NCI-H446 treated with DMSO at 0.1 percent for 48 hours (cell line): ENCODE measurements at places on chromosomes 5 and 9.

- DNase-seq, result no peak
Measured at GRCh38 chr5:12102151-12102550, 197.9 kb upstream of the CTNND2 start.

GRCh38 chr5:156764176-156764971 lies 85.7 kb upstream of the PPP1R2B start:
- no peak for DNase-seq

DNA sequence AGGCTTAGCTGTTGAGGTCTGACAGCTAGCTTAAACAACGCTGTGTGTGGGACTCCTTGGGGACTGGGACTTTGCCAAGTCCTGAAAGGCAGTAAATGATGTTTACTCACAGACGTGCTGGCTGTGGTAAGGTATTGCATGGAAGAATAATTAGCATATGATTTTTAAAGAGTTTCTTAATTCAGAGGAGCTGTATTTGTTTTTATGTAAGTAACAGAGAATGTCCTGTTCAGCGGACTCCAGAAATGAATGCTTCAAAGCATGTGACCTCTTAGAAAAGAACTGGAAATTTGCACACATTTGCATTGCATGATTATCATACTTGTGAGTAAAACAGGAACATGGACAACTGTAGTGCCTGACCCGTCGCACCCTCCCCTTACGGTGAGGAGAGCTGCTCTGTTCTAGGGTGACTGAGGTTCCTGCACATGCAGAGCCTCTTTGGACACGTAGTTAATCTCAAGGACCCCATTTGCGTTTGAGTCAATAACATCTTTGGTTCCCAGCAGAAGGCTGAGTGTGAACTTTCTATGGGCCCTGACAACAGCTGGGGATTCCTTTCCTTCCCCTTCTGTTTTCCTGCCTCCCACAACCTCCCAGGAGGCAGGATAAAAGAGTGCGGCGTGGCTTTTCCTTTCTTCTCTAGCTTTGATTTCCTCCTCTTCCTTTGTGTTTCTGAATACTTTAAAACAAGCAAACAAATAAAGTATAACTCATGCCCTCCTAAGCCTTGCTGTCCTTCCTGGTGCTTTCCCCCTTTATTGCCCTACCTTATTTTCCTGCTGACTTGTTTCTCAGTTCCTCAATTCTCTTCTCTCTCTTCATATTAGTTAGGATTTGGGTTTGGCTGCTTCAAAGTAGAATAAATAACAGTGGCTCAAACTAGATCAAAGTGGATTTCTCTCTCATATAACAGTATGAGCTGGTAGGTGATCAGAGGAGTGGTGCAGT lies 157.2 kb upstream of the CD180 start:
- peak; percentile 15 for DNase-seq

- no peak for DNase-seq
Measured at GRCh38 chr5:179886190-179886911, 21.3 kb downstream of the TBC1D9B start.

DNA sequence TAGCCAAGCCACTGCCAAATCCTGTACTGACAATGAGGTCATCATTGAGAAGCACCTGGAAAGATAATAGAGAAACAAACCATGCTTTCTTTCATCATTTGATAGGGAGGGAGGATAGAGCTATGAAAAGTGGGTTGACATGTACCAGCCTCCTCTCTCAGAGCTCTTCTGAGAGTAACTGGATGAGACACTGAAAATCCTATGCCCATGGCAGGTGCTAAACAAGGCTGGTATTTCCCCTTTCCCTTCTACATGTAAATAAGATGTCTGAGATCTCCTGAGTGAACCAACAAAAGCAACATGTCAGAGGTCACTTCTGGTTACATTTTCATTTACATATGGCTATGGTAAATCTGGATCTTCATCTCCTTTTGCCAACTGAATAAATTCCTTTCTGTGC lies 45.3 kb upstream of the TRAF1 start:
- no peak for DNase-seq

- DNase-seq, result no peak
Measured at GRCh38 chr9:105296445-105296844, 52.0 kb downstream of the SLC44A1 start.

- peak; percentile 20 for DNase-seq
Measured at GRCh38 chr5:86929123-86929766, 311.5 kb downstream of the COX7C start.
